Stimulated activated CD4-positive, alpha-beta T cell treated with anti-CD3 and anti-CD28 coated beads, Interleukin-15, amount 100 ng/mL, for 1 hour (primary cell): ENCODE measurements at places on chromosomes 4 and X.

- DNase-seq: no peak
Observed at GRCh38 chrX:10172877-10173276, 16.1 kb downstream of the CLCN4 start.

GRCh38 chrX:148670277-148670676 lies 169.9 kb downstream of the AFF2 start:
- DNase-seq: no peak

DNA sequence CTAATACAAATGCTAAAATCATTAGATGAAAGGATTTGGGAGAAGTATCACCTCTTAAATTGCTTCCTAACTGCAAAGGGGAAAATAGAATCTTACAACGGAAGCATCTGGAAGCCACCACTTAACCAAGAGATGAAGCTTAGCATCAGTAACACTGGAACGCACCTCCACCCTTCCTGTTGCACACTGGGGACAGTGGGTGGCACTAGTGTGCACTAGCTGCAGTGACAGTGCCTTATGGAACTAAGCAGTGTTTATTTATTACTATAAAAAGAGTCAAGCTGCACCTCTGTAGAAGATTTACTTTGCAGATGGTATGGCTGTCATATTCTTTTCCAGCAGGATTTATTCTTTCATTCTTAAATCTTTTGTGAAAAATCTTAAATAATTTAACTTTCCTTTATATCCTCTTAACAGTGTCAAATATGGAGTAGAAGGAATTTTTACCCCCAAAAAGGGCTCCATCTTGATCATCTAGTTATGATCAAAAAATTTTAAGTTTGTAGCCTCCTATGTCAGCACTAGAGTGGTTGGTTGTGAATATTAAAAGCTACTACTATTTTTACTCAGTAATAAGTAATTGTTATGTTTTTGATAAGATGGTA lies 76.7 kb downstream of the SCD5 start:
- DNase-seq: no peak

DNA sequence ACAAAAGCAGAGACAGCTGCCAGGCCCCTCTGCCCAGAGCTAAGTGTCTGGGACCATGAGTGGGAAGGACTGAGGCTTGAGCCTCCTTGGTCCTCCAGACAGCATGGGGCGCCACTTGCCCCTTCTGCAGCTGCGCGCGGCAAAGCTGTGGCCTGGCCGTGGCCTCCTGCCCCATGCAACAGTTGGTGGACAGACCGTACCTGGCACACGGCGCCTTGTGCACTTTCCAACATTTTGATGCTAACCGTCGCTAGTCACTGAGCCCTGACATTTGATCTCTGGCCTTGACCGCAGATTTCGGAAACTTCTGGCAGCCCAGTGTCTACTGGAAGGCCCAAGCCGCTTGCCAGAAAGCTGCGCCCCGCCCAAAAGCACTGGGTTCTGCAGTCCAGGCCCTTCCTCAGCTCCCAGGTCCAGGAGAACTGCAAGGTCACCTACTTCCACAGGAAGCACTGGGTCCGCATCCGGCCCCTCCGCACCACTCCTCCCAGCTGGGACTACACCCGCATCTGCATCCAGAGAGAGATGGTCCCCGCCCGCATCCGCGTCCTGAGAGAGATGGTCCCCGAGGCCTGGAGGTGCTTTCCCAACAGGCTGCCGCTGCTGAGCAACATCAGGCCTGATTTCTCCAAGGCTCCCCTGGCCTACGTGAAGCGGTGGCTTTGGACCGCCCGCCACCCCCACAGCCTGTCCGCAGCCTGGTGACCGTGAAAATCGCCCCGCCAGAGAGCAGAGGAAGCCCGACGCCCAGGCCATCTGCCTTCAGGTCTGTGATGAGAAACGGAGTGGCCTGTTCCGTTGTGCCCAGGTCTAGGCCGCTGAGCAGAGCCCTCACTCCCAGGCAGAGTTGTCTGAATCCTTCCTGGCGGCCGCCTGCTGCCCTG lies 35.3 kb upstream of the CA5B start:
- no peak for DNase-seq

GRCh38 chr4:1049591-1049905 lies 38.1 kb downstream of the FGFRL1 start:
- DNase-seq: no peak

DNA sequence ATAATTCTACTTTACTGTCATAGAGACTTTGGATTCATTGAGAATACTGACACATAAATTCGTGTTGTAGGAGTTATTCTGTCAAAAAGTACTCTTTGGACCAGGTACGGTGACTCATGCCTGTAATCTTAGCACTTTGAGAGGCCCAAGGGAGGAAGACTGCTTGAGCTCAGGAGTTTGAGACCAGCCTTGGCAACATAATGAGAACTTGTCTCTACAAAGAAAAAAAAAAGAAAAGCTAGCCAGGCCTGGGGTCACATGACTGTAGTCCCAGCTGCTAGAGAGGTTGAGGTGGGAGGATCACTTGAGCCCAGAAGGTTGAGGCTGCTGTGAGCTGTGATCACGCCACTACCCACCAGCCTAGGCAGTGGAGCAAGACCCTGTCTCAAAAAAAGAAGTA lies 54.9 kb downstream of the WDR19 start:
- no peak for DNase-seq

GRCh38 chr4:86004030-86004429 lies 355.8 kb downstream of the MAPK10 start:
- no peak for DNase-seq

DNA sequence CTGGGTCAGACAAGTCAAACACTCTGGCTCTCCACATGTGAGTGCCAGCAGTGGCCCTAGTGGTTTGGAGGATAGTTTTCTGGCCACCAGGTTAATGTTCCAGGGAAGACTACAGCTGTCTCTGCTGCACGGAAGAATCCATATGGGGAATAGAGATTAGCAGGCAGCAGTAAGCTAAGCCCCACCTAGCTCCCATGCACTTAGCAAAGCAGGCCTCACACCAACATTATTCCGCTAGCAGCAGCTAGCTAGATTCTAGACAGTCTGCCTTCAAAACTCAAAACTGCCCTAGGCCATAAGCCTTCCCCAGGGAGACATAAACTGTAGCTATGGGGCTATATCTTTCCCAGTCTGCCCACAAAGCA lies 203.4 kb downstream of the CHIC1 start:
- no peak for DNase-seq

- DNase-seq: no peak
Observed at GRCh38 chrX:152072236-152072635, 66.1 kb downstream of the MAGEA10 start.

DNA sequence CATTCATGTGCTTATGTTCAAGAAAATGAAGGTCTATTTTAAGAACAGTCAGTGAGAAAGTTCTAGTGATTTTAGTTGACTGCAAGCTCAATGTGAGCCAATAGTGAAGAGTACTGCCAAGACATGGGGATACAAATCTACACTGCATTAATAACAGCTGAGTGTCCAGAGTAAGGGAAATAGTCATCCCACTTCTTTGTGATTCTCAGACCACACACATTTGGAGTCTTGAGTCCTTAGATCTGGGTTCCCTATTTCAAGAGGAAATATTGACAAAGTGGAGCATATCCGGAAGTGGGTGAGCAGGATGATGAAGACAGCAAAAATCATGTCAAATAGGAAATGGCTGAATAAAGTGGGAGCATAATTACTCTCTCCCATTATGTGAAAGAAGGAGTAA lies 171.1 kb downstream of the LARP7 start:
- DNase-seq: no peak

DNA sequence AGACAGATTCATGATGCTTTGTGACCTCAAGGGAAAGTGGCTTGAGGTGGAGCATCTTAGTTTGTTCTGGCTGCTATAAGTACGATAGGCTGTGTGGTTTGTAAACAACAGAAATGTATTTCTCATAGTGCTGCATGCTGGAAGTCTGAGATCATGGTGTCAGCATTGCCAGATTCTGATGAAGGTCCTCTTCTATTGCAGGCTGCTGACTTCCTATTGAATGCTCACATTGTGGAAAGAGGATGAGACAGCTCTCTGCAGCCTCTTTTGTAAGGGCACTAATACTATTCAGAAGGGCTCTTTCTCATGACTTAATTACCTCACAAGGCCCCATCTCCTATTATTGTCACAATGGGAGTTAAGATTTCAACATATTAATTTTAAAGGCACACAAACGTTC lies 1674.0 kb upstream of the PCDH7 start:
- DNase-seq: no peak

- no peak for DNase-seq
Observed at GRCh38 chr4:169900241-169900845, 125.9 kb downstream of the MFAP3L start.

- no peak for DNase-seq
Observed at GRCh38 chr4:141124224-141124623, 9.0 kb downstream of the RNF150 start.
